Thymus (tissue), 14 donors: ENCODE measurements at places on chromosomes 16 and 17.

GRCh38 chr17:48429638-48430586 lies at the start of gene SKAP1:
SKAP1 (minus strand) TSS chr17:48430214.
- H3K4me3 ChIP-seq, result peak within 1 kb of the TSS; percentile 79
- H3K36me3 ChIP-seq, result no peaks in the 10 kb centered on the region
- DNase-seq, result no peak

GRCh38 chr16:29665294-29666077 lies 2.4 kb downstream of the SPN start:
- DNase-seq, result peak; percentile 46
- H3K4me1 ChIP-seq, result peaks cover 26% of the 10 kb centered on the region
- peak overlapping the region; percentile 97 for H3K4me3 ChIP-seq
- H3K36me3 ChIP-seq, result peaks cover 9% of the 10 kb centered on the region
- no peaks in the 10 kb centered on the region for H3K27me3 ChIP-seq

DNA sequence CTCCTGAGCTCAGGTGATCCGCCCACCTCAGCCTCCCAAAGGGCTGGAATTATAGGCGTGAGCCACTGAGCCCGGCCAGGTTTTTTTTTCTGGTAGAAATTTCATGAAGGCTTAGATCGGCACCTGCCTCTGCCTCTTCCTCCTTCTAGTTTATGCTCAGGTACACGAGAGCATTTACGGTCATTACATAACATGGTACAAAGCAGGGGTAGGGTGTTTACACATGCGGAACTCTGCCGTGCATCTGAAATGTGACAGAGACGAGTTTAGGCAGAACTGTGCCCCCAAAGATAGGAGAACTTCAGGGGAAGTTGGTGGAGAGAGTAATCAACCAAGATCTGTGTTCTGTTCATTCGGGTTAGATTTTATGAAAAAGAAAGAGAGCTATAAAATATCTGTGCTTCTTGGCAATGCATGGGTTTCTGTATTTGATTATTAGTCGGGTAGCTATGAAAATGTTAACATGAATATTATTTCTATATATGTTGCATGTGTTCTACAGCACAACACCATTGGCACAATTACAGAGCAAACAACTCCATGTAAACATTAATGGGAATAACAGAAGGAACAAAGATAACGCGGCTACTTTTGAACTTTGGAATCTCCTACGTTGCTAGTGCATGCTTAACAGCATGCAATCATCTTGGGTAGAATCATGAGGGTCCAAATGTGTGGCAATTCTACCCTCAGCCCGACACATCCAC lies 23.5 kb upstream of the MAP2K6 start:
- H3K27me3 ChIP-seq, result no peaks in the 10 kb centered on the region
- H3K4me3 ChIP-seq, result no peak overlapping the region
- no peak overlapping the region for H3K27ac ChIP-seq
- DNase-seq, result no peak
- no peaks in the 10 kb centered on the region for H3K4me1 ChIP-seq

- H3K4me3 ChIP-seq, result no peak overlapping the region
- no peak for DNase-seq
- H3K27ac ChIP-seq, result no peak overlapping the region
- H3K27me3 ChIP-seq, result no peaks in the 10 kb centered on the region
- H3K4me1 ChIP-seq, result no peaks in the 10 kb centered on the region
- peaks cover 2% of the 10 kb centered on the region for H3K36me3 ChIP-seq
Observed at GRCh38 chr17:43768943-43769342, 9.8 kb downstream of the DUSP3 start.

DNA sequence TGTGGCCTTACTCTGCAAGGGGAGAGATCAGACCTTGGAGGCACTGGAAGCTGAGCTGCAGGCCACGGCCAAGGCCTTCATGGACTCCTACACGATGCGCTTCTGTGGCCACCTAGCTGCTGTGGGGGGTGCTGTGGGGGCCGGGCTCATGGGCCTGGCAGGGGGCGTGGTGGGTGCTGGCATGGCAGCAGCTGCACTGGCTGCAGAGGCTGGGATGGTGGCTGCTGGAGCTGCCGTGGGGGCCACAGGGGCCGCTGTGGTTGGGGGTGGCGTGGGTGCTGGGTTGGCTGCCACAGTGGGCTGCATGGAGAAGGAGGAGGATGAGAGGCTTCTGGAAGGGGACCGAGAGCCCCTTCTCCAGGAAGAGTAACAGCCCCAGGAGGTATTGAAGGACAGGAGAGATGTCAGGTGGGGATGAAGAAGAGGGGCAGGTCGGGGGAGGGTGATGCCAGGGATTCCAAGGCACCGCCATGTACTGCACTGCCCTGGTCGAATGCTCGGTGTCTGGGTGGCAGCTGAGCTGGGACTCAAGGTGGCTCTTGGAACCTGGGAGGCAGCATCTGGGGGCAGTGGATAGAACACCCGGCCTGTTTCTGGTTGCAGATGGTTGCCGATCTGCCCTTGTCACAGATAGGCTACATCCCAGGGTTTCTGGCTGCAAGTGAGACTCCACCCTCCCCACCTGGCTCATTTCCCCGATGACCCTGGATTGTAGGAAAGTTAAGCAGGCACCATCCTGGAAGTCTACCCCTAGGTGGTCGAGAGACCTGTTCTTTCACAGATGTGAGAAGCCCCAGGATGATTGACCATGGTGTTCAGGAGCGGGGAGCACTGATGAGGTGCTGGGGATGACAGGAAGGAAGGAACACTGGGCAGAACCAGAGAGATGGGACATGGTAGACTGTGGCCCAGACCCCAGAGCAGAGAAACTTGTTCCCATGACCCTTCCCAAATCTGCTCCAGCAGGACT lies 5.1 kb downstream of the RNF112 start:
- no peaks in the 10 kb centered on the region for H3K36me3 ChIP-seq
- peaks cover 11% of the 10 kb centered on the region for H3K27me3 ChIP-seq
- no peak overlapping the region for H3K27ac ChIP-seq
- no peak for DNase-seq
- no peaks in the 10 kb centered on the region for H3K4me1 ChIP-seq
- H3K4me3 ChIP-seq, result no peak overlapping the region

DNA sequence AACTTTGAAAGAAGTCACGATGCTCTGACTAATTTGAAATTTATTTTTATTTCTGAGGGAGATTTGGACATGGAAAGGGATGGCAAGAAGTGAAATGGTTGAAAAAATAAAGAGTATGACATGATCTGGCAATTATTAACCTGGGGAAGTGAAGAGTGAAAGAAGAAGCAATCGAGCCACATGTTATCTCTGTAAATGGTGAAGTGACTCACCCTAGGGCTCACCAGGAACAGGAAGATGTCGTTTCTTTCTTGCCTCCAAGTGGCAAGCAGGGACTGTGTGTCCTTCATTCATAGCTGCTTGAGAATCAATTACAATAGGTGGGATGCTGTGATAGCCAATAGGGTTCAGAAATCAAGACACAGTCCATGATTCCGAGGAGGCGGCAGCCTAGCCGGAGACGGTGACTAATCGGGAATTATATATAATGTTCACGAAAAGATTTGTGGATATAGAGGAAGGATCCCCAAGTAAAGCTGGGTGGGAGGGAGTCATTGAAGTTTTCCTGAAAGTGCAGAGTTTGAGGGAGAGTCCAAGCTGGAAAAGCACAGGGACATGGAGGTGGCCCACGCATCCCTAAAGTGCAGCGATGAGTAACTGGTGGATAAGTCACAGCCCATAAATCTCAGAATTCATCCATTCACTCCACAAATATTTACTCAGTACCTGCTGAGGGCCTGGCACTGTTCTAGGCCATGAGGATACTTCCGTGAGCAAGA lies 18.2 kb upstream of the KRT20 start:
- no peaks in the 10 kb centered on the region for H3K4me1 ChIP-seq
- no peaks in the 10 kb centered on the region for H3K27me3 ChIP-seq
- H3K36me3 ChIP-seq, result no peaks in the 10 kb centered on the region
- H3K27ac ChIP-seq, result no peak overlapping the region
- no peak overlapping the region for H3K4me3 ChIP-seq

GRCh38 chr16:25110387-25110947 lies 1.1 kb upstream of the LCMT1 start:
- no peaks in the 10 kb centered on the region for H3K36me3 ChIP-seq
- H3K27me3 ChIP-seq, result no peaks in the 10 kb centered on the region
- H3K4me1 ChIP-seq, result peaks cover 13% of the 10 kb centered on the region

GRCh38 chr17:40910441-40910841 lies 25.4 kb upstream of the KRT20 start:
- no peak overlapping the region for H3K4me3 ChIP-seq
- peaks cover 5% of the 10 kb centered on the region for H3K27me3 ChIP-seq
- no peaks in the 10 kb centered on the region for H3K4me1 ChIP-seq
- no peak for DNase-seq
- H3K27ac ChIP-seq, result no peak overlapping the region

DNA sequence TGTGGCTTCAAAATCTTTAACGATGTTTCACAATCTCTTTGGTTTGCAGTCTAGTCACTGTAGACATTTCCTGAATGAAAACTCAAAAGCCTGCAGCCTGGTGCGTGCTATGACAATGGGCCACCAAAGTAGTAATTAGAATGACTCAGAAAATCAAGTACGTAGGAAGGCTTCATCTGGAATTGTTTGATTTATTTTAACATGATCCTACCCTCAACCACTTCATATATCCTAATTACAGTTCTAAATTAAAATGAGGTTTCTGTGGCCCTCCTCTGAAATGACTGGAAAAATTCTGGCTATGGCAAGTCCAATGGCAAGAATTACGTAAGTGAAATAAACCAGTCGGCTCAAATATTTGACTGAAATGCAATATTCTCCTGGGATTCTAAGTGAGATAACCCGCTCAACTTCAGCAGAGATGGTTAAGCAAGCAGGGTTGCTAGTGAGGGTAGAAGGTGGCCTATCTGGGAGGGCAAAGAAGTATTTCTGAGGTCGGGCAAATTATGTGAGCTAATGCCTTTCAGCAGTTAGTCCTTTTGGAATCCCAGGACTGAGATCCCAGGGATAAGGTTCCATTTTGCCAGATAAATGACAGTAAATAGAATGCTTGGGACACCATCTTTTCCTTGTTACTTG lies 145.6 kb upstream of the MYOCD start:
- no peaks in the 10 kb centered on the region for H3K36me3 ChIP-seq
- H3K27ac ChIP-seq, result no peak overlapping the region
- H3K4me1 ChIP-seq, result no peaks in the 10 kb centered on the region

- H3K36me3 ChIP-seq, result peaks cover 39% of the 10 kb centered on the region
- H3K27me3 ChIP-seq, result no peaks in the 10 kb centered on the region
- DNase-seq, result no peak
- H3K4me1 ChIP-seq, result no peaks in the 10 kb centered on the region
Observed at GRCh38 chr17:44848961-44849489, 1.3 kb downstream of the HIGD1B start.

GRCh38 chr17:36133602-36134236 lies 30.1 kb downstream of the CCL4 start:
- no peaks in the 10 kb centered on the region for H3K27me3 ChIP-seq
- H3K27ac ChIP-seq, result no peak overlapping the region
- no peak overlapping the region for H3K4me3 ChIP-seq
- H3K36me3 ChIP-seq, result no peaks in the 10 kb centered on the region
- H3K4me1 ChIP-seq, result no peaks in the 10 kb centered on the region
- DNase-seq, result no peak

GRCh38 chr17:17926036-17926435 lies 46.2 kb downstream of the TOM1L2 start:
- H3K36me3 ChIP-seq, result no peaks in the 10 kb centered on the region
- no peak for DNase-seq
- no peaks in the 10 kb centered on the region for H3K27me3 ChIP-seq
- H3K4me1 ChIP-seq, result no peaks in the 10 kb centered on the region
- no peak overlapping the region for H3K27ac ChIP-seq

DNA sequence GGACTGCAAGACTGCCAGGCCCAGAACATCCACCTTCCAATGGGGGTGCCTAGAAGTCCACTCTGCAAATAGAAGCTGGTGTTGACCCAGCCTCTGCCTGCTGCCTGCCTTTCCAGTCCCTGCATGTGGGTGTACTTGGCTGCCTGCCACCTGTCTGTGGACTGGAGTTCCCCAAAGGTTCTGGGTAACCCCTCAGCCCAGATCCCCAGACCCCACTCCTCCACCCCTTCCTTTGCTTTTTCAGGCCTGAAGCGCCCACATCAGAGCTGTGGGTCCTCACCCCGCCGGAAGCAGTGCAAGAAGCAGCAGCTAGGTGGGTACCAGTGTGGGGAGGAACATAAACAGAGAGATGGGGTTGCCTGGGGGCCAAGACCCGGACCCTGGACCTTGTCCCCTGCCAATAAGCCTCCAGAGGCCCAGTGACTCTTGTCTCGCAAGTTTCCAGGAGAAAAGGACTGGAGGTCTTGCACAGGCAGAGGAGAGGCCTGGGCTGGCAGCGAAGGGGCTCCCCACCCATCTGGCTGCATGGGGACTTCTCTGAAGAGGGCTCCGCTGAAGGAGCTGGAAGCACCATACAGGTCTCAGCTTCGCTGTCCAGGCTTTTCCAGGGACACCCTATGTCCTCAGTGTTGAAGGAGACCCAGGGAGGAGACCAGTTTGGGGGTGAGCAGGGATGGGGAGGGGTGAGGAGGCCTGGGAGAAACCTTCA lies 34.3 kb downstream of the NLRC5 start:
- peaks cover 9% of the 10 kb centered on the region for H3K4me1 ChIP-seq
- peak; percentile 29 for DNase-seq
- H3K4me3 ChIP-seq, result no peak overlapping the region
- peaks cover 9% of the 10 kb centered on the region for H3K36me3 ChIP-seq

GRCh38 chr16:85554114-85554888 lies 58.8 kb upstream of the GSE1 start:
- peak overlapping the region; percentile 68 for H3K4me3 ChIP-seq
- peak overlapping the region; percentile 97 for H3K27ac ChIP-seq
- no peaks in the 10 kb centered on the region for H3K27me3 ChIP-seq
- DNase-seq, result peak; percentile 73
- peaks cover 4% of the 10 kb centered on the region for H3K36me3 ChIP-seq
- peaks cover 55% of the 10 kb centered on the region for H3K4me1 ChIP-seq

DNA sequence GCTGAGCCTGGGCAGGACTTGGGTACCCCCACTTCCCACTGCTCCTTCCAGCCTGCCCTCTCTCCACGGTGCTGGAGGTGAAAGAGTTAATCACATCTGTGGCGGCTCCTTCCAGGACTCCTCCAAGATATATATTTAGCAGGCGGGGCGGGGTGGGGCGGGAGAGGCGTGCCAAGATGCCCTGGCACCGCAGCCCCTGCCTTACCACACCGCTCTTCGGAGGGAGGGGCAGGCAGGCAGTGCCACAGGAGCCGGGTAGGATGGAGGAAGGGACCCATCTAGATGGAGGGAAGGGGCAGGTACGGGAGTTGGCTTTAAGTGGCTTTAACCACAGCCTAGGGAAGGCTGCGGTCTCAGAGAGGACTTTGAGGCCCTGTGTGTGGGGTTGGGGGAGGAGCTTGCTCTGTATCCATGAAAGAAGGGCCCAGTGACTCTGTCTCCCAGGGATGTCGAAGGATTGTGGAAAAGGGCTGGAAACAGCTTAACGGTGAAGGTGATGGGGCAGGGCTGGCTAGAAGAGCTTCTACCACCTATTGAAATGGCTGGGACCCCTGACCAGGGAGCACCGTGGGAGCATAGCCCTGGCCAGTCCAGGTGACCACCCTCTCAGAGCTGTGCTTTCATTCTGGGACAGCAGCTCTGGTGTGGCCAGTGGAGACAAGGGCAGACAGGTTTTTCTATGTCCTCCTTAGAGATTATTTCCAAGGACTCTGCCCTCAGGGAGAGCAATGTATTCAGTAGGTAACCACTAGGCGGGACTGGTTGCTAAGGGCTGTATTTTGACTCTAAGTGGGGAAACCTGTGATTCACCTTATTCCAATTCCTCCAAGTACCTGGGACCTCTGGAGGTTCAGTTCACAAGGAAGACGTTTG lies 13.0 kb downstream of the GPR142 start:
- H3K4me1 ChIP-seq, result peaks cover 20% of the 10 kb centered on the region
- no peak for DNase-seq
- no peak overlapping the region for H3K27ac ChIP-seq
- H3K27me3 ChIP-seq, result no peaks in the 10 kb centered on the region
- no peak overlapping the region for H3K4me3 ChIP-seq
